ENCODE measurements at places on chromosomes 12 and 14.

- peak; percentile 45 for DNase-seq
These were observed 618.6 kb downstream of the AACS start for GRCh38 chr12:125683748-125684381.

DNA sequence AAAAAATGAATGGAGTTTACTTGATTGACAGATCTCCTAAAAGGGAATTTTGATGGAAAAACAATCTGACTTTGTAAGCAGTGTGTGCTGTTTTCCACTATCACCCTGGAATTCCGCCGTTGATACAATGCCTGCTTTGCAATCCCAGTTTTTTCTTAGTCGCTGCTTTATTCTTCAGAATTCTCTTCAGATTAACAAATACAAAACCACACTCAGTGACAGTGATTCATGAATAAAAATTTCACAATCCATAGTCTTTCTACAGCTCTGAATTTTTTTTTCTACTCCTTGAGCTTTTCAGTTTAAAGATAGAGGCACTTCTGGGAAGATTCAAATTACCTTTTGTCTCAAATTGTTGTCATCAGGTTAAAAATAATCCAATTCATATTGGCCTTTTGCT lies 44.6 kb upstream of the KITLG start:
- DNase-seq = no peak

- no peak for DNase-seq
These were observed 67.3 kb upstream of the BICD1 start for GRCh38 chr12:32039347-32039746.

GRCh38 chr12:45509187-45509586 lies 220.3 kb upstream of the ARID2 start:
- no peak for DNase-seq

- no peak for DNase-seq
These were observed 114.4 kb downstream of the PRICKLE1 start for GRCh38 chr12:42475106-42475505.

DNA sequence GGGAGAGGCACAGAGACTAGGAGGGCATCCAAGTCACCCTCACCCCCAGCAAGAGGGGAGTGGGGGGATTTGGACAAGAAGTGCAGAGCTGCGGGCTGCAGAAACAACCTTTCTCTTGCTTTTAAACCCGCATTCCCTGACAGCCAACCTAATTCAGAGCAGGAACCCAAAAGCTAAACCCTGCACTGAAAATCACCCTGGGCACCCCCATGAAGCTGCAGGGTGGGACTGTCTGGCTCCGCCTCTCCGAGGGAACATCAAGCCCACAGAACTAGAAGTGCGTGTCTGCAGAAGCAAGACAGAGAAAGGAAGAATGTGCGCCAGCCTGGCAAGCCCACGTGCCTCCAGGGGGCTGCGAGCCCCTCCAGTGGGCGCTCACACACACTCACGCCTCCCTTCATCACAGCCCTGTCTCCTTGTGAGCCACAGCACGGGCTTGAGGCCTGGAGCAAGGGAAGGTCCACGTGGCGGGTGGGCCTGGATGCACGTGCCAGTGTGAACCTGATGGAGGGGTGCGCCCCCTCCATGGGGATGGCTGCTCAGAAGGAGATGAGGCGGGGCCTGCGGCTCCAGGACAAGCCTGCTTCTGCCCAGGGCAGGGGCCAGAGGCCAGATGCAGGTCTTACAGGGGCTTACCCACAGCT lies 27.8 kb upstream of the PNMA1 start:
- no peak for DNase-seq

DNA sequence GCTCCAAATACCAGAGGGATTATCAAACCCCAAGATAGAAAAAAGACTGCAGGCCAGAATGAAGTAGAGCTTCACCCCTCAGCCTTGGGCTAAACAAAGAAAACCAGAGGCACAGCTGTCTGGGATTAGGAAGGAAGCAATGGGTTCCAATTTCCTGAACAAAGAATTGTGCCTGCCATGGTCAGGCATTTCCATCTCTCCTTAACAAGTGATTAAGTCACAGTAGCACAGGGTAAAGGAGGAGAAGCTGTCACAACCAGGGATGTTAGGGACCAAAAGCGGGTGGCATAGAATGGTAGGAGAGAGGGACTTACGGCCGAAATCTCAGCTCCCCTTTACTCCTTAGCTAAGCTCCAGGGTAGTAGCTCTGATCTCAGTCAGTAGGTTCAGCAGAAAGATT lies 33.9 kb downstream of the SPTLC2 start:
- DNase-seq = no peak

GRCh38 chr12:87117526-87117925 lies 861.3 kb upstream of the MGAT4C start:
- no peak for DNase-seq
